ENCODE measurements at places on chromosomes 12 and 14. TPM values are rescaled to one million over a fixed set of nuclear protein-coding genes. Genes with fewer than 3 reads are reported as not detected.

DNA sequence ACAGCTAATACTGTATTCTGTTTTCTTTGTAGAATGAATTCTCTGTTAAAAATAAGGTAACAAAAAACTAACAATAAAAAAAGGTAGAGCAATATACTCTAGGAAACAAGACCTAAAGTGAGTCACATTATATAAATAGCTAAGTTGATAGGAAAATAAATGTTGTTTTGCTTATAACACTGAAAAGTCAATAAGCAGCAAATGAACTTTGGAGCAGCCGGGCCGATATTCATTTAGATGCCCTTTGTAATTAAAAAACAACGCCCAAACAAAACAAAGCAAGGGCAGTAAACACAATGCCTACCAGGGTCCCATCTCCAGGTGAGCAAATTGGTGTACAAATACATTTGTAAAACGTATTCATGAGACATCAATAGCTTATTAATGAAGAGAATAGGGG is 227.6 kb upstream of the FOXN3 start:
- no peak for DNase-seq

The TRIM9 gene
- 3.1 TPM for total RNA-seq

DNA sequence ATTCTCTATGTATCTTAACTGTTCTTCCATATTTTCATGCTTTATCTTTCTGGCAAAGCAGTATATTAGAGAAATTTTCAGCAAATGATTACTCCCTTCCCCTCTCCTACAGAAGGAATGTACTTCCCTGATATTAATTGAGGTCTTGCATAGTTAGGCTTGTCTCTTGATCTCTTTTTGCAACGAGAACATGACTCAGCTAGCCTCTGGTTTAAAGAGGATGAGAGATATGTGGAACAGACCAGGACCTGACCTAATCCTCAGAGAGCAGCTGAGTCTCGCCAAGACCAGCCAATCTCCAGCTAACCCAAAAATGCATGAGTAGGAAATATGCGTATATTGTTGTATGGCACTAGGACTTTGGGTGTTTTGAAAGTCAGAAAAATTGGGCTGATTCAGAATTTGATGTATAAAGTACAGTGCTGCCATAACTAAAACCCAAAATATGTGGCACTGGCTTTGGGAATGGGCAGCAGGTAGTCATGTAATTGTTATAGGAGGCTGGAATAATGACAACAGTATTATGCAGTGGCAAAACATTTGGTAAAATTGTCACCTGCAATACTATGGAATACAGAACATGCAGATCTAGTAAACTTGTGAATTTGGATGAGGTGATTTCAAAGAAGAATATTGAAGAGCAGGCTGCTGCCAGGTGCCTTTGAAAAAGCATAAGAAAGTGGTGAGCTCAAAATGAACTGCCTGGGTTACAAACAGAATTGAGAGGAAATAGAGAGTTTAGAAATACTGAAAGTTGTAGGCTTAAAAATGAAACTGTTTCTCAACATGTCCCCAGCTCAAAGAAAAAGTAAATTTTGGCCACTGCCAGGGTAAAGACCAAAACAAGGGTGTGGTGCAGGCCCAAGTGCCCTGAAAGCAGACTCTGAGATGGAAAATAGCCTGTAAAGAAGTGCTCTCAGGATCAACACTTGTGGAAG is 9.3 kb upstream of the USP15 start:
- no peak for DNase-seq

GRCh38 chr14:51394384-51394783 is 154.3 kb downstream of the TMX1 start:
- no peak for DNase-seq

The COPS7A gene
- 34.2 TPM for total RNA-seq

- no peak for DNase-seq
Observed at GRCh38 chr14:100915560-100915959, 12.0 kb upstream of the RTL1 start.

DNA sequence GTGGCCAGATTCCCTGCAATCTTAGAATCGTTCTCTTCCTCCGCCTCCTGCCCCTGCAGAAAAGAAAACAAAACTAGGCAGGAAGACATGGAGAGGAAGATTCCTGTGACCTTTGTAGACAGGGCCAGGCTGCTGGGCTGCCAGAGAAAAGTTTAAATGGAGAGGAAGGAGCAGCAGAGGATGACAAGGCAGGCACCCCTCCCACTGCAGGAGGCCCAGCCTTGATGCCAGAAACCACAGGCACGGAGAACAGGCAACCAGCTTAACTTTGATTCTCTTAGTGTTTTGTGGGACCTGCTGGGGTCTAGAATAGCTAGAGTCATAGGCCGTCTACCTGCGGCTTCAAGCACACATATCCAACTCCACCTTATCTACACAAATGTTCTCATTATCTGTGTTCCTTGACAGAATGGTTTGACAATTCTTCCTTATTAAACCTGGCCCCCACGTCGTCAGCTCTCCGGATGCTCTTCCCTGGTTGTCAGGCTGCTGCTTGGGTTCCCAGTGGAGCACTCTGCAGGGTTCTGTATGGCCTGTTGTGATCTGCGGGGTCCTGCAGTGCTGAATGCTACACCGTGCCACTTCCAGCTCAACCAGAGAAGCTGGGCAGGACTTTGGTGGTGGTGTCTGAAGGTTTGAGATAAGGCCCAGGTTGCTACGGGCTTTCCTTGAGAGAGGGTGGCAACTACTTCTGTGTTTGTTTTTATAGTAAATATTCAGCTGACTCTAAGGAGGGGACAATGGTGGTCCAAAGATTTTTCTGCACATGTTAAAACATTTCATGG is 609.5 kb downstream of the AACS start:
- no peak for DNase-seq

The NANOG gene
- total RNA-seq = not detected

The ADAMTS20 gene
- not detected for total RNA-seq

DNA sequence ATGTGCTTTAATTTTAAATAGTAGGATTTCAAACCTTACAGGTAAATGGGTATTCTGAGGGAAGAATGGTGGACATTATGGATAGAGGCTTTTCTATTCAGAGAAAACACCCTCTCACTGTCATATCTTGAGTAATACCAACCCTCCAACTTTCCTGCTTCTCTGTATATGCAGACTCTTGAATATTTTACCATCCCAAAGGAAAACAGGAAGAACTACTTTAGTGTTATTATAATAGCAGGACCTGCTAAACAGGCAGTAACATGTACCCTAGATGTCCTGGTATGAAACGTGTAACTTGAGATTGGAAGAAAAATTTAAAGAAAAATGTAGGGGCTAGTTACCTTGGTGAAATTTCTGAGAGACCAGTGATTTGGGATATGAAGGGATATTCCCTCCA is 82.9 kb upstream of the TRHDE start:
- DNase-seq = no peak

DNA sequence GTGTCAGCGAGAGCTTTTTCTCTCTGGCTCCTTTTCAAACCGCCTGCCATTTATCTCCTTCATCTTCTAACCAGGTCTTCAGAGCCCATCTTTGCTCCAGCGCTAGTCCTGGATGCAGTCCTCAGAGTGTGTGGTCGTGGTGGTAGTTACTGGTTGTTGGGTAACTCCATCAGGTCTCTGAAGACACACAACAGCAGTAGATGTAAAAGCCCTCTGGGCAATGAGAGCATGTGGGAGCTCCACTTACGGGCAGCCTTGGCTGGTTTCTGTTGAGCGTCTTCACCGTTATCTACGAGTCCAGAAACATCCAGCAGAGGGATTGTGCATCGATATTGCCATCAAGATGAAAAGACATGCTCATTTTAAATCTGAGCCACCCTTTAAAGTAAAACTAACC is 61.2 kb downstream of the FBXL14 start:
- DNase-seq = no peak

The CLEC1B gene
- not detected for total RNA-seq

The TMEM63C gene
- total RNA-seq = 0.32 TPM

GRCh38 chr12:96233939-96234461 is 39.8 kb downstream of the ELK3 start:
- DNase-seq = no peak

The DHH gene
- total RNA-seq = 0.19 TPM

- DNase-seq = no peak
Observed at GRCh38 chr12:52380271-52380694, 5.2 kb downstream of the KRT84 start.

- DNase-seq = no peak
Observed at GRCh38 chr14:74875941-74876913, at the start of gene PROX2. TSS of gene PROX2 (minus strand) at chr14:74876145. CDS start at chr14:74863834, 12,311 bp downstream.

DNA sequence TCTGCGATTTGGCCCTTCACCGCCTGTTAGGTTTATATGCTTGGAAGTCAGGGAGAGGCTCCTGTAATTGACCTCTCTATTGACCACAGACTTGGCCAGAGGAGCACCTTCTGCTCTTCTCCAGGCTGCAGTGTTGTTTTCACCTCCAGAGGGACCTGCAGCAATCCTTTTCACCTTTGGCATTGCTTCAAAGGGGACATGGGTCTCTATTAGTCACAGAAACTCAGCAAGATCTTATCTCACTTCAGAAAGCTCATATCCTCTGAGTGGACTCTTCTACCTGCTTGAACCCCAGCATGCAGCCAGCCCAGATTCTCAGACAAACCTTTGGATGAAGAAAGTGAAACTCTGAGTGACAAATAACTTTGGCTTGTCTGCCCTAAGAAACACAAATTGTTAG is 339.3 kb downstream of the NRXN3 start:
- DNase-seq = no peak

The CISTR gene
- not detected for total RNA-seq

DNA sequence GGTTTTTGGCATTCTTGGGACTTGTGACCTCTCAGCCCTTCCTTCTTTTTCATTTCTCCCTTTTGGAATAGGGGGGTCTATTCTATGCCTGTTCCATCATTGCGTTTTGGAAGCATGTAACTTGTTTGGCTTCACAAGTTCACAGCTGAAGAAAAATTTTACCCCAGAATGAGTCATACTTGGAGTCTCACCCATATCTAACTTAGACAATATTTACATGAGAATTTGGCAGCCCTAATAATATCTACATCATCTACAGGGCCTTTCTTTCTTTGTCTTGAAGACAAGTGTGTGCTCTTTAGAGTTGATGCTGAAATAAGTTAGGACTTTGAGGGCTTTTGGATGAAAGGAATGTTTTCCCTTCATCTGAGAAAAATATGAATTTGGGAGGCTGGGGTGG is 1312.9 kb upstream of the FLRT2 start:
- no peak for DNase-seq

GRCh38 chr12:54683398-54683797 is 35.2 kb upstream of the DCD start:
- DNase-seq = no peak

- DNase-seq = no peak
Observed at GRCh38 chr12:120820884-120821510, 83.2 kb downstream of the SPPL3 start.

- no peak for DNase-seq
Observed at GRCh38 chr14:100591453-100592371, 4.5 kb upstream of the BEGAIN start.

GRCh38 chr14:91396013-91396660 is 21.5 kb downstream of the CCDC88C start:
- no peak for DNase-seq

The DDHD1 gene
- 50.1 TPM for total RNA-seq

The RNASE3 gene
- total RNA-seq = not detected

- DNase-seq = no peak
Observed at GRCh38 chr12:110046451-110047187, 1.7 kb downstream of the C12orf76 start.

DNA sequence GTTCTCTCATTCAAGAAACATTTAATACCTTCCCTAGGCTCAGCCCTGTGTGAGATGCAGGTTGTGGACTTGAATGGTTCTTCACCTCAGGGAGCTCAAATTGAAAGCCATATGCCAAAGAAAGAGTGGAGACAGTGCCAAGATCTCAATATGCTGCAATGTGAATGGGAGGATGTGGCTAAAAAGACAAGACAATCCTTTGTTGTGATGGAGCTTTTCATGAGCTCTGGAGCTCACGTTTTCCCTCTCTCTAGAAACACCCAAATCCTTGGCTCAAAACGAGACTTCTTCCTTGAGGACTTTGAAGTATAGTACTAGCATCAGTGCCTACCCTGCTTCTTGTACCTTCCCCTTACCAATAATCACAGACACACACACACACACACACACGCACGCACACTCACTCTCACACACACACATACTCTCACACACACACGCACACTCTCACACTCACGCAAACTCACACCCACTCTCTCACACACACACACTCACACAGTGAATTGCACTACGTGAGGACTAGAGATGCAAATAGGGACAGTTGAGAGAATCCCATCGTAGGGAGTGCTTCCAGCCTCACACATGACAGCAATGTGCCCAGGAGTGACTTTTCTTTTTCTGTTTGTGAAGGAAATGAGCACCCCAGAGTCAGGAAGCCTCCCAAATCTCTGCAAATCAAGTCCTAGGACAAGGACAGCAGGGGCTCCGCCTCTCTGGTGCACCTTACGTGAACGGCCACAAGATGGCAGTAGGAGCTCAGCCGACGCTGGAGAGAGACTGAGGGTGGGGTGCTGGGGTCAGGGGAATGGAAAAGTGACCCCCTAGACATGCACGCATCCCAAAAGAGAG is 231.4 kb downstream of the PCNX1 start:
- no peak for DNase-seq

The CLEC7A gene
- total RNA-seq = 0.09 TPM

The DDN gene
- total RNA-seq = 0.07 TPM

DNA sequence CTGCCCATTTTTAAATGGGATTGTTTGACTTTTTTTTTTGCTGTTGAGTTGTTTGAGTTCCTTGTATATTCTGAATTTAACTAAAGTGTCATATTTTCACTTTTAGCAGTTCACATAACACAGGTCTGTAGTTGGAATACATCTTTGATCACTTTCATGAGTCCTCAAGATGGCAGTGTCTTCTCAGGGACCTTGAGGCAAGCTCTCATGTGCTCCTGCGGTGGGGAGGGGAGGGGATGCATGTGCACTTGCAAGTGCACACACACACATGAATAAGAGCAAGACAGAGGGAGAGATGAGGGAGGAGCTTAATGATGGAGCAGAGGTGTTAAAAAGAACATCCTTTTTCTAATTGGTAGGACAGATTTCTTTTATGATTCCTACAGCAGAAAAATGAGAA is 291.4 kb upstream of the OR4E1 start:
- no peak for DNase-seq

The ANKRD33 gene
- not detected for total RNA-seq

DNA sequence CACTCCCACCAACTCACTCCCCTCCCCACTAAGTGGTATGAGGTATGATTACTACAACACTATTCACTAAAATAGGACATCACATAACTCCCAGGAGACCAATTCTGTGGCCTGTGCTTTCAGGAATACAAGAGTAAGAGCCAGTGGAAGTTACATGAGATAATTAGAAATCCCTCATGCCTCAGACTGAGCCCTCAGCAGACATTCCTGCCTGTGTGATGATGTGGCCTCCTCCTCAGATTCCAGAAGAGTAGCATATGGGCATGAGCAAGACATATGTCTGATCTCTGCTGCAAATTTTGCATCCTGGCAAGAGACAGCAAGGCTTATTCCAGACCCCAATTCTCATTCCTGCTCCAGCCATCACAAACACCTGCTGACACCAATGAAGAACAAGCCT is 46.0 kb upstream of the BMP4 start:
- no peak for DNase-seq

Measured in activated naive CD4-positive, alpha-beta T cell treated with anti-CD3 and anti-CD28 coated beads, Interleukin-2, amount 50 U/mL, for 72 hours (primary cell).